SK-N-SH (cell line): ENCODE measurements at places on chromosomes 11 and 22. TPM values are rescaled to one million over a fixed set of nuclear protein-coding genes. Genes with fewer than 3 reads are reported as not detected.

- no peak for DNase-seq
- H3K27me3 ChIP-seq, result no peaks in the 10 kb centered on the region
- H3K4me3 ChIP-seq, result no peak overlapping the region
- H3K4me1 ChIP-seq, result peaks cover 12% of the 10 kb centered on the region
- no peak overlapping the region for H3K27ac ChIP-seq
- H3K36me3 ChIP-seq, result no peaks in the 10 kb centered on the region
Measured at GRCh38 chr11:110830747-110831146, 118.5 kb upstream of the ARHGAP20 start.

GRCh38 chr11:6618117-6619003, 862 bp downstream of the TPP1 start:
- peaks cover 9% of the 10 kb centered on the region for H3K4me1 ChIP-seq
- no peaks in the 10 kb centered on the region for H3K36me3 ChIP-seq
- DNase-seq, result no peak
- H3K27ac ChIP-seq, result peak overlapping the region; percentile 49; the same call in 1 of the 2 replicates
- peak overlapping the region; percentile 68 for H3K4me3 ChIP-seq
- no peaks in the 10 kb centered on the region for H3K27me3 ChIP-seq

- H3K27me3 ChIP-seq, result no peaks in the 10 kb centered on the region
- peak overlapping the region; percentile 95; the same call in 1 of the 2 replicates for H3K27ac ChIP-seq
- H3K4me3 ChIP-seq, result no peak overlapping the region
- DNase-seq, result no peak
- peaks cover 64% of the 10 kb centered on the region for H3K4me1 ChIP-seq
Measured at GRCh38 chr11:19920982-19921381, 208.3 kb downstream of the NAV2 start.

DNA sequence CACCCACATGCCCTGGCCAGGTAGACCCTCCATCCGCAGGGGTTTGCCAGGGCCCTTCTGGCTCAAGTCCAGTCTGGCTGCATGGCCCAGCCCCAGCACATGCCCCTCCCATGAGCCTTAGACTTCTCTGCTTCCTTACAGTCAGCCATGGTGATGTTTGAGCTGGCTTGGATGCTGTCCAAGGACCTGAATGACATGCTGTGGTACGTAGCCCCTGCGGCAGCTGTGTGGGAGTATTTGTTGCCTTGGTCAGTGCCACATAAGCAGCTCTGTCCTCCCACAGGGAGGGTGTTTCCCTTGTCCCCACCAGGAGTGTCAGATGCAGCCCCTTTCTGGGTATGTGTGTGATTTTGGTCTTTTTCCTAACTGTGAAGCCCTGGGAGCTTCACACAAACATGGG, 17.5 kb downstream of the CDC45 start:
- no peak overlapping the region for H3K4me3 ChIP-seq
- H3K27ac ChIP-seq, result no peak overlapping the region
- H3K4me1 ChIP-seq, result no peaks in the 10 kb centered on the region
- peaks cover 6% of the 10 kb centered on the region for H3K36me3 ChIP-seq
- no peaks in the 10 kb centered on the region for H3K27me3 ChIP-seq

GRCh38 chr11:77113382-77114088, 10.9 kb downstream of the OMP start:
- peaks cover 27% of the 10 kb centered on the region for H3K4me1 ChIP-seq
- H3K27ac ChIP-seq, result no peak overlapping the region
- peak; percentile 74 for DNase-seq

DNA sequence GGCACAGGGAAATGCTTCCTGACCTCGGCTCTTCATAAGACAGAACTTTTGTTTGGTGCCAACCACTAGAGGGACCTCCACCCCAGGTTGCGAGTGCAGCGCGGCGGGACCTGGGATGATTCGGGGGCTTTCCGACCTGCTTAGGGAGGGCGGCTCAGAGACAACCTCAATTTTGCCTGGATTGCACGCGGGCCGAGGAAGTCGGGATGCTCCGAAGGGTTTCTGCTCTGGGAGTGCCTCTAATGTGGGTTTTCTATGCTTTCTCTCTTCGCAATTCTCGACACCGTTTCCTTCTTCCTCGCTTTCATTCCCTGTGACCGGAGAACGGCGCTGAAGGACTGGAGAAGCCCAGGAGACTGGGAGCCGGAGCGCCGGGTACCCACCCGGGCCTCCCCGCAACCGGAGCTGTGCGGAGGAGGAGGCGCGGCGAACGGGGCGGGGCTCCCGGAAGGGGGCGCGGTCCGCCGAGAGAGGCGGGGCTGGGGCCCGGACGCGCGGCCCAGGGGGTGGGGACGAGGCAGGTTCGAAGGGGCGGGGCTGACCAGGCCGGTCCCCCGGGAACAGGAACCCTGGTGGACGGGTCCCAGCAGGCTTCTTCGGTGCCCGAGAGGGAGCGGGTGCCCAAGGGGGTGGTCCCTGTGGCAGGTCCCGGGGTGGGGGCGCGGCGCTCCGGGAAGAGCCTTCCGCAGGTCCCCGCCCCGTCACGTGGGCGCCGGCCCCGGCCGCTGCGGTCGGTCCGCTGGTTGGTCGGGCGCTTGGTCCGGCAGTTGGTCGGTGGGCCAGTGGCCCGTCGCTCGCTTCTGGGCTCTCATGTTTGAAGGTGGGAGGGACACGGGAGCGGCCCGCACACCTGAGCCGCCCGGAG, at the start of gene PPFIBP2:
TSS of gene PPFIBP2 (plus strand) at position 766 of the 865 bp plus-strand sequence. CDS start 35,477 bp downstream, outside the sequence.
- H3K4me1 ChIP-seq, result no peaks in the 10 kb centered on the region
- H3K36me3 ChIP-seq, result no peaks in the 10 kb centered on the region
- H3K27ac ChIP-seq, result no peak within 1 kb of the TSS
- peak within 1 kb of the TSS; percentile 63 for H3K4me3 ChIP-seq
- DNase-seq, result peak; percentile 96

DNA sequence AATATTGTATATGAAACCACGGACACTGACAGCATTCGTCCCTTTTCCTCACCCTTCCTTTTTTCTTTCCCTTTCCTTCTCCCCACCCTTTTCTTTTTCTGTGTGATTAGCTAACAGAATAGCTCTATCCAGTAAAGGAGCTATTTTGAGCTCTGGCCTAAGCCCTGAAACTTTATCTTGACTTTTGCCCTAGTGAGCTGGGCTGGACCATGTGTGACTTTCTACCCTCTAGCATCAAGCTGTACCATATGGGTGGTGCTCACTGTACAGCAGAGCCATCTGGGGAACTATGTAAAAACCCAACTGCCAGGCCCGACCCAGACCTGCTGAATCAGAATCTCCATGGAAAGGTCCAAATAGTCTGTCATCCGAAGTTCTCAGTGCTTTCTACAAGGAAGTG, 21.9 kb upstream of the PANX1 start:
- H3K4me3 ChIP-seq, result no peak overlapping the region
- no peak for DNase-seq
- H3K36me3 ChIP-seq, result no peaks in the 10 kb centered on the region
- H3K4me1 ChIP-seq, result no peaks in the 10 kb centered on the region
- no peak overlapping the region for H3K27ac ChIP-seq

GRCh38 chr11:363948-364761, 5.1 kb upstream of the B4GALNT4 start:
- H3K27me3 ChIP-seq, result no peaks in the 10 kb centered on the region
- H3K4me3 ChIP-seq, result no peak overlapping the region
- H3K27ac ChIP-seq, result no peak overlapping the region
- H3K36me3 ChIP-seq, result no peaks in the 10 kb centered on the region
- H3K4me1 ChIP-seq, result no peaks in the 10 kb centered on the region
- peak; percentile 85 for DNase-seq

DNA sequence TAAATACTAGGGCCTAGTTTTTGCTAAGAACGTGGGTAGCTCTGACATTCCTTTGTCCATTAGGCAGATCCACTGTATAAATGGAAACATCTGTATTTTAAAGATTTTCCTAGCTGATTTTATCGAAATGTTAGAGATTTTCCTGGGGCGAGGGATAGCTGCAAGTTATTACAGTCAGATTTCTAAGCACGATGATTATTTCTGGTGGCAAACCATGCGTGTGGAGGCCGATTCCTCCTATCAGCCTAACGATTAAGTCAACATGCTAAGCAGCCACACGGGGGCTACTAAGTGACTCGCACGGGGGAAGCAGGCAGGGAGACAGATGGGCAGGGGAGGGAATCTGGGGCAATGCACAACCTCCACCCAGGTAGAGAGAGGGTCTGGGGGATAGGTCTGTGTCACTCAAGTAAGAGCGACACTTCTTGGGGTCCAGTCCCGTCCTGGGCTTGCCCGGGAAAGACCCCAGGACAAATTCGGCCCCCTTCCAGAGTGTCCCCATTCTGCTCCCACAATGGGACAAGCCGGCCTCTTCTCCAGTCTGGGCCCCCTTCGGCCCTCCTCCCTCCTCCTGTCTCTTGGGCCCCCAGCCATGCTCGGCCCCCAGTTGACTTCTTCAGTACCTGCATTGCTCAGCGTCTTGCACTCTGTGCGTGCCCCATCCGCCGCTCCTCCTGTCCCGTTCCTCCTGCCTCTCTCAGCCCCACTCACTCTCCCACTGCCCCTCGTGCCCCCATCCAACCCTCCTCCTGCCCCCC, 571 bp downstream of the C11orf24 start:
- H3K36me3 ChIP-seq, result peaks cover 6% of the 10 kb centered on the region
- H3K27me3 ChIP-seq, result no peaks in the 10 kb centered on the region
- H3K27ac ChIP-seq, result peak overlapping the region; percentile 87
- H3K4me3 ChIP-seq, result peak overlapping the region; percentile 75

GRCh38 chr11:130737041-130737830, 179.0 kb downstream of the SNX19 start:
- no peak for DNase-seq
- H3K36me3 ChIP-seq, result peaks cover 6% of the 10 kb centered on the region
- no peaks in the 10 kb centered on the region for H3K27me3 ChIP-seq
- peaks cover 4% of the 10 kb centered on the region; the same call in 1 of the 2 replicates for H3K4me1 ChIP-seq
- no peak overlapping the region for H3K4me3 ChIP-seq

GRCh38 chr11:94739331-94739730, 28.8 kb upstream of the AMOTL1 start:
- H3K4me3 ChIP-seq, result no peak overlapping the region
- H3K27ac ChIP-seq, result no peak overlapping the region
- no peak for DNase-seq
- H3K27me3 ChIP-seq, result no peaks in the 10 kb centered on the region

- H3K36me3 ChIP-seq, result no peaks in the 10 kb centered on the region
- no peak overlapping the region for H3K4me3 ChIP-seq
- DNase-seq, result no peak
- H3K27me3 ChIP-seq, result no peaks in the 10 kb centered on the region
- peaks cover 12% of the 10 kb centered on the region; the same call in 1 of the 2 replicates for H3K4me1 ChIP-seq
Measured at GRCh38 chr11:3060436-3061025, 3.3 kb upstream of the CARS1 start.

- peaks cover 2% of the 10 kb centered on the region; the same call in 1 of the 2 replicates for H3K4me1 ChIP-seq
- no peak overlapping the region for H3K4me3 ChIP-seq
- no peak for DNase-seq
- H3K36me3 ChIP-seq, result peaks cover 7% of the 10 kb centered on the region
- H3K27ac ChIP-seq, result no peak overlapping the region
- H3K27me3 ChIP-seq, result no peaks in the 10 kb centered on the region
Measured at GRCh38 chr22:29102300-29102699, 29.5 kb downstream of the KREMEN1 start.

FAM111A gene
- polyA plus RNA-seq, result 5.9 and 8.7 TPM in 2 replicates

GRCh38 chr22:47626428-47627390, 864.3 kb downstream of the TBC1D22A start:
- no peak overlapping the region for H3K27ac ChIP-seq
- no peak for DNase-seq
- no peaks in the 10 kb centered on the region for H3K36me3 ChIP-seq
- H3K27me3 ChIP-seq, result no peaks in the 10 kb centered on the region

DNA sequence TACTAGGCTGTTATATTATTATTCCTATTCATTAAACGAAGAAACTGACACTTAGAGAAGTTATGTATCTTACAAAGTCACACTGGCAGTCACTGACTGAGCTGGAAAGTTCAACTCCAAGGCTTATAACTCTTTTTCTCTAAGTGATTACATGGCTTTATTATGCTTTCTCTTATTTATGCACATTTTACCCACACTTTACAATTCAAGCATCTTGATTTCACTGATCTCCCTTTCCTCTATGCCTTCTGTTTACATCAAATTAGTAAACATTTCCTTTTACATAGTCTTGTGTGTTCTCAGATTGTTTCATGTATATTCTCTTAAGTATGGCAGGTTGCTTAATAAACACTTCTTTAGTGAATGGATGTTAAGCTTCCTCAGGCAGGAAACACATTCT, 66.0 kb downstream of the CLPB start:
- H3K4me1 ChIP-seq, result peaks cover 39% of the 10 kb centered on the region
- no peaks in the 10 kb centered on the region for H3K27me3 ChIP-seq
- H3K27ac ChIP-seq, result peak overlapping the region; percentile 99
- DNase-seq, result no peak
- peaks cover 15% of the 10 kb centered on the region for H3K36me3 ChIP-seq

STARD10 gene
- 42.2 and 47.7 TPM in 2 replicates for polyA plus RNA-seq

ZNF280B gene
- polyA plus RNA-seq, result 0.82 and 1.2 TPM in 2 replicates

GRCh38 chr11:109423466-109424190, 1.6 kb downstream of the C11orf87 start:
- H3K4me1 ChIP-seq, result 0 out of 2 replicates have a peak, but pooled peaks cover 5% of the 10 kb centered on the region
- H3K4me3 ChIP-seq, result peak overlapping the region; percentile 49
- H3K36me3 ChIP-seq, result no peaks in the 10 kb centered on the region
- H3K27ac ChIP-seq, result no peak overlapping the region

CRYBB1 gene
- polyA plus RNA-seq, result 0.05 TPM in 1 of 2 replicates, not detected in the other

VSIG10L2 gene
- 0.02 and 0.16 TPM in 2 replicates for polyA plus RNA-seq

OR52I1 gene
- polyA plus RNA-seq, result not detected in 2 replicates

DNA sequence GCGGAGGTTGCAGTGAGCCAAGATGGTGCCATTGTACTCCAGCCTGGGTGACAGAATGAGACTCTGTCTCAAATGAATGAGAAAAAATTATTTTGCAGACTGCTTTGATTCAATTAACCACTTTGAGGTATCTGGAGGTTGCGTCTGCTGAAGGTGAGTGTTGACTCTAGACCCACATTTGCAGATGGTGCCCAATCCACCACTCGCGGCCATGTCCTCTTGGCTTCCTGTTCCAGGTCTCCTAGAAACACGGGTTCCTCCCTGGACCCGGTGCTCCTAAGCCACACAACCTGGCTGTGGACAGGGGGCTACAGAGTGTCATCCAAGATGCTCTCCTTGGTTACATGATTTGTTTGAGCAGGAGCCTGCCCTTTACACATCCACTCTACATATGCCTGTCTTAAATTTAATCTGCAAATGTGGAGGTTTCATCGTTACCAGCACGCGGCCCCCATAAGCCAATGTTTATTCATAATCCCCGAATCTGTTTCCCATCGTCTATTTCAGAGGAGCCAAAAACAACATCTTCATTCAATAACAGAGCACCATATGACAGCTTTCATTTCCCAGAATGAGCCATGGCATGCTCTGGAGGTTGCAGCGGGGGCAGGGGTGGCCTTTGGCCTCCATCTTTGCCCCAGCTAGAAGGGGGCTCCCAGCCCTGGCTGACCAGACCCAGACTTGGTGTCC, 377.2 kb downstream of the CTTN start:
- H3K27ac ChIP-seq, result no peak overlapping the region
- no peak overlapping the region for H3K4me3 ChIP-seq
- H3K4me1 ChIP-seq, result no peaks in the 10 kb centered on the region

- peak; percentile 16 for DNase-seq
- H3K27ac ChIP-seq, result no peak overlapping the region
- H3K36me3 ChIP-seq, result no peaks in the 10 kb centered on the region
- no peak overlapping the region for H3K4me3 ChIP-seq
Measured at GRCh38 chr11:73229896-73230875, 12.1 kb downstream of the P2RY2 start.

GNAZ gene
- 5.4 and 6.5 TPM in 2 replicates for polyA plus RNA-seq

DNA sequence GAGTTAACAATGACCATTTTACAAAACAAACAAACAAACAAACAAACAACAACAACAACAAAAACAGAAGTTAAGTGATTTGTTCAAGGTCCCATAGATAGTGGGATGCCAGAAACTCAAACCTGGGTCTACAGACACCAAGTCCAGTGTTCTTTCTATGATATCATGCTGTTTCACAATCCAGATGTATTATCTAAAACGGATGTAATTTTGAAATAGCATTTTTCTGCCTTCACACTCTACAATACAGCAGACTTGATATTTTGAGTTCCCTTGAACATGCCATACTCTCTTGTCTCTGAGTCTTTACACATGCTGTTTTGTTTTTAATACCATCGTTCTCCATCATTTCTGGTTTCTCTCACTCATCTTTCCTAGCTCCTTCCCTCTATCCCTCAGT, 104.5 kb downstream of the RELT start:
- no peak overlapping the region for H3K27ac ChIP-seq
- H3K4me1 ChIP-seq, result no peaks in the 10 kb centered on the region
- H3K4me3 ChIP-seq, result no peak overlapping the region
- 0 out of 2 replicates have a peak, but pooled peaks cover 2% of the 10 kb centered on the region for H3K36me3 ChIP-seq
